ENCODE measurements at places on chromosomes 7 and 10.

DNA sequence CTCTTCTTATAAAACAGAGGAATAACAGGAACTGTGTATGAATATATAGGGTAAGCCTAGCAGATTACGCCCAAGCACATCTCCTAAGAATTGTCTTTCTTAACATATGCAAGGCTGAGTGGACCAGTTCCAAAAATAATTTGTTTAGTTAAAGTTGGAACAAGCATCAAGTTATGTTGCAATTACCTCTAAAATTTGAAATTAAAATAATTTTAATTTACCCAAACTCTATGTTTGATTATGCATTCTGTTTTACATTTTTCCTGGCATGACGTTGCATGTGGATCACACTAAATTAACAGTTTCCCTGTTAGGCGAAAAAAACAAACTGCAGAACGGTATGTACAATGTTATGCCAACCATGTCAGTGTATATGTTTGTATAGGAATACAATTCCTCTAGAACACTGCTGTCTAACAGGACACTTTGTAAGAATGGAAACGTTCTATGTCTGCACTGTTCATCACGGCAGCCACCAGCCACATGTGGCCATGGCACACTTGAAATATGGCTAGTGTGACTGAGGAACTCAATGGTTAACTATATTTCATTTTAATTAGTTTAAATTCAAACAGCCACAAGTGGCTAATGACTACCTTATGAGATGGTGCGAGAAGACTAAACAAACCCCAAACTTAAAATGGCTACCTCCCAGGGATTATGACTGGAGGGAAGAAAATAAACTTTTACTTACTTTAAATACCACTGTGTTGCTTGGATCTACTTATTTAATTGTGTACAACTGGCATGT, 281.1 kb upstream of the KLF14 start:
- DNase-seq, result no peak

DNA sequence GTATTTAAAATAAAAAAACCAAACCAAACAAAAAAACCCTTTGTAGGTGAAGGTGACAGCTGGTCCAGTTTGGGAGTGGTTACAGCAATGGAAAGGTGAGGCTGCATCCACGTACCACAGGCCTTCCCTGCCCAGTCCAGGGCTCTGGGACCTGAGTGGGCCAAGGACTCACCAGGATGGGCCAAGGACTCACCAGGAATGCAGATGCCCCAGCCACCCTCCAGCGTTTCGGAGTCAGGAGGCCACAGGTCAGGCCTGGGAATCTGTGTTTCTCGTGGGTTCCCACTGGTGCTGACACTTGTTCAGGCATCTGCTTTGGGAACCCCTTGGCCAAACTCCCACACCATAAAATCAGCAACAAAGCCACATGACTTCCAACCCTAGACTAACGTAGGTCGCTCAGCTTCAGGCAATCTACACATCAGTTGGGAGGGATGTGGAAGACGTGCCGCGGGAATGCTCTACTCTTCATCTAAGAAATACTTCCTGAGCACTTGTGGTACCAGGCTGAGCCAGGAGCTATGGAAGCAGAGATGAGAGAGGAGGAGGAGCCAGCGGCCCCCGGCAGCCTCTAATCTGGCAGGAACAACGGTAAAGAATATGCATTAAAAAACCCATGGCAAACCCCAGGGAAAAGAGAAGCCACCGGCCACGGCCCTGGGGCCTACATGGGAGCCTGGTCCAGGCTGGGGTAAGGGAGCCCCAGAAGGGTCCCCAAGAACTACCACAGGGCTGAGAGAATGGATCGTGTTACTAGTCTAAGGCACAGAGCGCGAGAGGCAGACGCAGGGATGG, 473.4 kb downstream of the PTPRN2 start:
- DNase-seq, result no peak

GRCh38 chr10:101580486-101581399, 7.3 kb downstream of the POLL start:
- no peak for DNase-seq

DNA sequence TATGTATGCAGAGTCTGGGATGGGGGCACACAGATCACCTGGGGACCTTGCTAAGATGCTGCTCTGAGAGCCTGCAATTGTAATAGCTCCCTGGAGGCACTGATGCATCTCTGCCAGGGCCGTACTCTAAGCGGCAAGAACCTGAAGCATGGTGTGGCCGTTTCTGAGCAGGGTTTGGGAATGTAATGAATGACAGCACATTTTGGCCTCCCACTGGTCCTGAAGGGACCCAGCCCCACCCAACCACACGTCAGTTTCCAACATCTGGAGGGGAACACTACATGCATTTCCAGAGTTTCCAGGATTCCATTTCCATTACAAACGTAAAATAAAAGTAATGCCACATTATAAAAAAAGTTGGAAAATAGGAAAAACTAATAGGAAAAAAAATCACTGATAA, 14.0 kb downstream of the ZCCHC24 start:
- no peak for DNase-seq

DNA sequence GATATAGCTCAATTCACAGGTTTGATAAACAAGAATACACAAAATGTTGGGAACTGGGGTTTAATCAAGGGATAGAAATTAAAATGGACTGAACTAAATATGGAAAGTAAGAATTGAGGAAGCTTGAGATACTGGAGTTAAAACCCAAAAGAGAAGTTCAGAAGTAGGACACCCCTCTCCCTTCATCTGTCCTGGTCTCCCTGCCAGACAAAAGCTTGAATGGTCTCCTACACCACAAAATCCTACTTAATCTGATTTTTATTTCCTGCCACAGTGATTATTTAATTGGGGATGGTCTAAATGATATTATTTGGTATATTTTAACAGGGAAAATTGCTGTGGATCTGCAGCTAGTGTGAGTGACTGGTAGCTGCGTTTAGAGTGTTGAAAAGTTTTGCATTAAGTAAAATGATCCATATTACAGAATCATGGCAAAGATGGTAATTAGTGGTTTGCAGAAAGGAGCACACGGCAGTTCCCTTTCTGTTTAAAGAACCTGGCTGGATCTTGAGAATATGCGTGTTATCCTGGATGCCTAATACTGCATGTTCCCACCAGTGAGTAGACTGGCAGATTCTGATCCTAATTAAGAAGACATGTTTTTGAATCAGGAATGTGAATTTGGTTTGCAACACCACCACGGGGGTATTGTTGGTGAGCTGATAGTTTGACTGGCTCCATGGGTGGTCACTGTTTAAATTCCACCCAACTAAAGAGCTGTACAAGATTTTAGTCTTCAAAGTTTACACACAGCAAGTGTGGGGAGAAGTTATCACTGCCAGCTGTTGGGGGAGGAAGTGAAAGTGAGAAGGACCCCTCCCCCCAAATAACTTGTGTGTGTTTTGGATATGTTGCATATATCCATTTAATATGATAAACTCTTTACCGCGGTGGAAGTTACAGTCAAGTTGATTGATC, 5.5 kb downstream of the RBM20 start:
- DNase-seq, result no peak

DNA sequence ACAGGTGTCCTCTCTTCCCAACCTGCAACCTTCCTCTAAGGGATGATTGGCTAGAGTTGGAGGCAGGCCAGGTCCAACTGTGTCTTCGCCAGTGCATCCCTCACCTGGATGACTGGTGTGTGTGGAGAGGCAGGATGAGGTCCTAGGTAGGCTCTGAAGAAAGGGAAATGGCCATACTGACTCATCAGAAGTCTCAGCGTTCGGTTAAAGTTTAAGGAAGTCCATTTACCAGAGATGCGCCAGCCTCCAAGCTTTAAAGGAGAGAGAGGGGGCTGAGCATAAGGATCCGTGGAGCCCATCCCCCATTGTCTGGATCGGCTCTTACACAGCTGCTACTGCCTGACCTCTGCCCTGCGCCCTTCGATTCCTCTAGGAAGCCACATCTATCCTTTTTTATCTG, 4.4 kb downstream of the KEL start:
- no peak for DNase-seq

- no peak for DNase-seq
Observed at GRCh38 chr7:87128861-87129267, 23.4 kb upstream of the DMTF1 start.

DNA sequence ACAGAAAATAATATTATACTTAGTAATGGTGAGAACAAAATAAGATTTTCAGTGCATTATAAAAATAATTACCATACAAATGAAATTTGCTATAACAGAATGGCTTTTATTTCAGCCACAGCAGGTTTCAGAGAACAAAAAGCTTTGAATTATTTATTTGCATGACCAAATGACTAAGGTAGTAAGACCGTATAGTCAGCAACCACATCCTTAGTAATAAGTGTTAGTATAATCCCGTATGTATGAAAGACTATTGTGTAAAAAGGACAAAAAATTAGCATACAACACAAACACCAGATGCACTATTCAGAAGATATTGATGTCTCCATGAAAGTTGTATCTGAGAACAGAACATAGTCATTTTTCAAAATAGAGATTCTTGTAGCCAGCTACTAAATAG, 12.2 kb downstream of the PDZD8 start:
- DNase-seq, result no peak

GRCh38 chr10:111076682-111077478, at the start of gene ADRA2A:
ADRA2A (plus strand) TSS chr10:111077029; CDS start chr10:111077997, 968 bp downstream.
- DNase-seq, result no peak

GRCh38 chr10:133055470-133055869, 32.3 kb upstream of the ADGRA1 start:
- DNase-seq, result no peak

- DNase-seq, result no peak
Observed at GRCh38 chr7:44985033-44985695, 6.3 kb upstream of the MYO1G start.

DNA sequence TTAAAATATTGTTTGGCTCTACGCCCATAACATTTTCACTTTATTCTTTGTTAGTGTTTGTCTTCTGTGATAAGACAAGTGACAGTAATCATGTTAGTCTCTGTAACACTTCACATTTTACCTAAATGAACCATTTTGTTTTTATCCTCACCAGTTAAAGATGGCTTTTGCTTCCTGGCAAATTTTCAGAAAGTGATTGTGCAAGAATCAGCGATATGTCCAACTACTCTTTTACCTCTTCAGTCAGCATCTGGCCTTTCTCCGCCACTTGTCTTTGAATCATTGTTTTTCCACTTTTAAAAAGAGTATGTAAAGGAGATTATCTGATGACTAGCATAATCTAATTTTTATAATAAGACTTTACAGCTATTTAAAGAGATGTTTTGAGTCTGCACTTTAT, 3.5 kb downstream of the DGKB start:
- no peak for DNase-seq

- DNase-seq, result peak; percentile 28
Observed at GRCh38 chr10:88565072-88565471, 18.0 kb downstream of the RNLS start.

DNA sequence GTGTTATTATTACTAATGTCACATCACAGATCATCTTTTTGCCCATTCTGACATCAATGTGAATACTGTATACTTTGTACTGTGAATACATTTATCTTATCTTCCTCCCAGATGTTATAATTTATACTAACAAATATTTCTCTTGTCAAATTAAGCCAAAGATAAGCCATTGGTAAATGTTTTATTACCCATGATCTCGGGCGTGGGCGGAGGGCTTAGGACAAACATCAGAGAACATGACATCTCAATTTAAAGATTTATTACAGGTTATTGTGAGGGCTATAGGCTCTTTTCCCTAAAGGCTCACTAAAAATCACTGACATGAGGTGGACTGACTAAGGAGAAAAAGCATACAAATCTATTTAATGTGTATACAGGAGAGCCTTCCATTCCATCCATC, 58.2 kb upstream of the DGKB start:
- no peak for DNase-seq

DNA sequence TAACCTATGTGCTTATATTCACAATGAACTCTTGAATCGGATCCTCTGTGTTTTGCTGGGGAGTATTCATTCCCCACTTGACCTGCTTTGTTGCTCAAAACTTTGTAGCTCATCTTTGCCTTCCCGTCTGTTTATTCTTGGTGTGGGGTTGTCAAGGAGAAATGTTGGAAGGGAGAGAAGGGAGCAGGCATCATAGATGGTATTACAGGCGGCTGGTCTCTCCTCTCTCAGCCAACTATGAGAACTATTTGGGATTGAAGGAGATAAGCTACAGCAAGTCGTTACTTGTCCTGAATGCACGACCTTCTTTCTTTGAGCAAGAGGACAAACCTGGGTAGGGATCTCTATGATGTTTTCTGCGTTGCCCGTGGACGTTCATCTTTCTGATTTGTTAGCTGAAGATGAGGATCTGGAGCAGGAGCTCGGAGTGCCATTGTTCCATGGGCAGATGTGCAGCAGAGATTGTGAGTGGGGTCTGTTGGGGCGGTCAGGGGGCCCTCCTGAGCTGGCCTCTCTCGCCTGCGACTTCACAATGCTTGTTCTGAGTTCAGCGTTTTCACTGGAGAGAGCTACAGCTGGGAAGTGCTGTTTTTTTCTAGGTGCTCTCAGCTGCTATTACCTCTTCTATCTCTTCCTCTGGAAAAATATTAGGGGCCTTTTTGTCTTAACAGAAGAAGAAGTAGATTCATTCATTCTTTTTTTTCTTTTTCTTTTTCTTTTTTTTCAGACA, 126.9 kb upstream of the KLF6 start:
- no peak for DNase-seq

DNA sequence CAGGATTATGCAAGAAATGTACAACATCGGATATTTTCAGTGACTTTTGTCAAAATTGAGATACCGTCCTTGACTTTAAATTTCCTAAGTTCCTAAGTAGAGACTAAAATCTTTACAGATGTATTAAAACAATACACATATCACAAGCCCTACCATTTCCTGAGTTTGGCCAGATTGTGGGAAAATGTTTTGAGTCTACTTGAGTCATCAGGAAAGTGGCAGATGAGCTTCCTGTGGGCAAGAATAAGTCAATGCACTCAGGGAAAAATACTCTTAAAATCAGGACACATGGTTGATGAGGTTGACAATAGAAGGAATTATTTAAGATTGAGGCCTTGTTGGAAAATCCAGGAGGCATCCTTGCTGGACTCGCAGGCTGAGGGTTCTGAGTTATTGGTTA, 162.5 kb downstream of the SNX10 start:
- peak; percentile 17 for DNase-seq

- DNase-seq, result no peak
Observed at GRCh38 chr10:51800121-51800520, 100.7 kb upstream of the CSTF2T start.

DNA sequence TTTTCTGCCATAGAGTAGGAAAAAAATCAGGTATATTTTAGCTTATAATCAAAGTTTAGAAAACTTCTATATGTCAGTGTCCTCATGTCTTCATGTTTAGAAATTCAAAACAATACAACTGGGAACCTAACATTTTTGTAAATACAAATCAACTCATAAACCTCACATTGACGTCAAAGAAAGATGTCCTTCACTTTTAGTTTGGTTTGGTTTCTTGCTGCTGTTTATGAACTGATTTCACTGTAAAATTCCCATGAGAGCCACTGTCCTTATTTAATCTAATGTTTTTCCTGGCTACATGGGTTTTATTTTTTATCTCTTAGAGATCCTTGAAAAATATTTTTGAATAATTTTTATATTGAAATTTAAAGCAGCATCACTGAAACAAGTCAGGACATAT, 208.4 kb downstream of the DYNC1I1 start:
- DNase-seq, result no peak

DNA sequence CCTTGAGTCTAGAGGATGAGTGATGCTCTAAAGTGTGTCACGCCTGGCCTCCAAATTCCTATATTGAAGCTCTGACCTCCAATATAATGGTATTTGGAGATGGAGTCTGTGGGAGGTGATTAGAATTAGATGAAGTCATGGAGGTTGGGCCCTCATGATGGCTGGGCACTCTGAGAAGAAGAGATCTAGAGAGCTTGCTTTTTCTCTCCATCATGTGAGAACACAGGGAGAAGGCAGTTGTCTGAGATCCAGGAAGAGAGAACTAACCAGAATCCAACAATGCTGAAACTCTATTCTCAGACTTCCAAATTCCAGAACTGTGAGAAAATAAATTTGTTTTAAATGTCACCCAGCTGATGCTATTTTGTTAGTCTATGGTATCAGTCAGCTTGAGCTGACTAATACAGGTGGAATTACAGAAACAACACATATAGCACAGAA, 15.1 kb downstream of the RNF216 start:
- no peak for DNase-seq

All from COLO829 (cell line).